Caki2 (cell line): ENCODE measurements at places on chromosomes 6 and 20. TPM values are rescaled to one million over a fixed set of nuclear protein-coding genes. Genes with fewer than 3 reads are reported as not detected.

The ATP6V1G2 gene
- 0.14 and 0.64 TPM in 2 replicates for total RNA-seq

The SLC22A23 gene
- total RNA-seq, result 3.6 and 10.1 TPM in 2 replicates

DNA sequence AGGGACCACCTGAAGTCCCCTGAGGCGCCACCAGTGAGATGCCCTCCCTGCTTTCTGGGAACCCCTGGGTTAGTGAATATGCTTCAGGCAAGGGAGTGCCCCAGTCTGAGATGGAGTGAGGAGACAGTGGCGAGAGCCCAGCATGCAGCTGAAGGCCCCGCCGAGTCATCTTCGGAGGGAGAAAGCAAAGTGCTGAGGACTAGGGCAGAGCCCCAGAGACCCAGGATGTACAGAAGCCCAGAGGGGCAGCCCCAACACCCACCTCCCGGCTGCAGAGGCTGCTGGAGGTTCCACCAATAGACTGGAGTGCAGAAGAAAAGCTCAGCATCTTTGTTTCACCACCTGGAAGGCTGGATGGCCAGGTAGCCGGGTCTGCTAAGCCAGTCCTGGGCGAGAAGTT, 14.1 kb downstream of the ANKRD60 start:
- no peak for DNase-seq

DNA sequence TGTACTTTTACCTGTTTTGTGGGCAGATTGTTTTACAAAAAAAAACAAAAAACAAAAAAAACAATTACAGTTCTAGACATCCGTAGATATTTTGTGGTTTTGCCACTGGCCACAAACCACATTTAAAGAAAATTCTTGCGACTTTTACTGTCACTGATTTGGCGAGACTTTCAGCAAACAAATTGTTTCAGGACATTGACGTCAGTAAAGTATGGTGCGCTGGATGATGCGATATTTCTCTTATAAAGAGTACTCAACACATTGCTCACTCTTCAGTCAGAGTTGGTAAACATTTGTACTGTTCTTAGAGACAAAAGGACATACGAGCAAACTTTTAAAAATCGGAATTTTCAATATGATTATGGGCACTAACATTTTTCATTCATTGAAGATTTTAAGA, 229.8 kb downstream of the HAO1 start:
- DNase-seq, result no peak

GRCh38 chr20:20897145-20897544, 184.7 kb upstream of the RALGAPA2 start:
- no peak for DNase-seq

GRCh38 chr6:88376768-88377387, 210.7 kb upstream of the CNR1 start:
- peak; percentile 63 for DNase-seq

- DNase-seq, result no peak
Measured at GRCh38 chr6:118895261-118895560, 1.3 kb downstream of the ASF1A start.

DNA sequence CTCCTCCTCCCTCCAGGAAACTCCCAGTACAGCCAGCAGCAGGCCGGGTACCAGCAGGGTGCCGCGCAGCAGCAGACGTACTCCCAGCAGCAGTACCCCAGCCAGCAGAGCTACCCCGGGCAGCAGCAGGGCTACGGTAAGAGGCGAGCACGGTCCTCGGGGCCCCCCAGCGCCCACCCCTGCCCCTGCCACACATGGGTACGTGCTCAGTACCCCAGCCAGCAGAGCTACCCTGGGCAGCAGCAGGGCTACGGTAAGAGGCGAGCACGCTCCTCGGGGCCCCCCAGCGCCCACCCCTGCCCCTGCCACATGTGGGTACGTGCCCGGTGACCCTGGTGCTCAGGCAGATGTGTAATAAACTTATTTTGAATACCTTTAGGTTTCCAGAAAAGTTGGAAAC, 10.2 kb upstream of the MTG2 start:
- no peak for DNase-seq

- DNase-seq, result no peak
Measured at GRCh38 chr6:99471638-99472037, 43.6 kb downstream of the USP45 start.

DNA sequence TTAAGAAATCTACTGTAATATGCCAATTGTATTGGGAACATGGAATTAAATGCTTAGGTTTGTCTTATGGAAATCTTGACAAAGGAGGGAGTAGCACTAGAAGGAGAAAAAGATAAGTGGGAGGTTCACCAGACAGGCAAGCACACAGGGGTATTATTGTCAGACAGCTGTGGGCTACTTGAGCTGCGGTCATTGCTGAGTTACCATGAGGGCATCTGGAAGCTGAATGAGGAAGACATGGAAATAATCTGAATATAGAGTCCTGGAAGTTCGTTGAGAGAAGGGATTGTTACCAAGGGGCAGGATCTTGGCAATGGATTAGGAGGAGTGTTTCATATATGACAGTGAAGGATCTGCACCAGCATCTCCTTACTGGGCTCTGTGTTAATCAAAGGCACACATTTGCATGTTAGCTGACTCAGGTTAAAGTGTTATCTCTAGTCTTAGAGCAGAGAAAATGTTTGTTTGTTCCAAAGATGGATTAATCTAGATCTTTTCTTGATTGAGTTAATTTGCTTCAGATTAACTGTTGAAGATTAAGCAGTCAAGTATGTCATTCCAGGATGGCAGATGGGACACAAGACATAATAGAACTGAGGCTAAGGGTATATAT, 53.0 kb upstream of the SUPT3H start:
- no peak for DNase-seq

- DNase-seq, result no peak
Measured at GRCh38 chr6:72739368-72739779, 117.5 kb downstream of the KCNQ5 start.

GRCh38 chr6:14172562-14172961, 55.0 kb downstream of the CD83 start:
- DNase-seq, result no peak

The BTBD3 gene
- total RNA-seq, result 21.7 and 44.2 TPM in 2 replicates

DNA sequence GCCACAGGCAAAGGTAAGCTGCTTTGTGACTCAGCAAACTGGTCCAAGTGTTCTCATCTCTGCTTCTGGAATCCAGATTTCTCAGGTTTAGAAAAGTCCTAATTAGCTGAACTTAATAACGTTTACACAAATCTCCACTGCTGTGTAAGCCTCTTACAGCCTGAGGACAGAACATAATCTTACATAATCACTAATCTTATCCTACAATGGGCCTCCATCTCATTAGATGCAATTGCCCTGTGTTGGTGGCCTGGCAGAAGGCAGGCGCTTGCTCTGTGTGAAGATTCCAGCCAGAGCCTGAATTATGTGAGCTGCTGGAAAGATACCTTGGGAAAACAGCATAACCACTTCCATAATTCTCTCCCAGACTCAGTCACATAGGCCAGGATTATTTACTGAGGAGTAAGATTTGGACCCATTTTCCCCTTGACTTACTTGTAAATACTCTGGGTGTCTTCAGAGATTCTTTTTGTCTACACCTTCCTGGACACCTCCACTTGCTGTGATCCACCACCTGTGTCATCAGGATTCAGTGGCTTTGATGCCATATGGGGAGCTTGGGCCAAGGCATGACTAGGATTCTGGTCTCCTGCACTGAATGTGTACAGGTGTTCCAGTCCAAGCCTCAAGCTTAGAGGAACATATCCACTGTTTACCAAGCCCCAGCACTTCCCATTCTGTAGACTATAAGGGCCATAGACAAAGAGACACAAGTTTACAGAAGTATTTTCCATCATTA, 104.4 kb downstream of the C6orf118 start:
- DNase-seq, result no peak

The DEFB128 gene
- not detected in 2 replicates for total RNA-seq

The ETV7 gene
- not detected in 2 replicates for total RNA-seq

GRCh38 chr6:111069382-111070104, 17.8 kb upstream of the SLC16A10 start:
- no peak for DNase-seq

- DNase-seq, result peak; percentile 12
Measured at GRCh38 chr6:150409576-150410066, 40.8 kb downstream of the IYD start.

The PERP gene
- total RNA-seq, result 229 and 255 TPM in 2 replicates

The RIPOR2 gene
- 2.3 and 13.6 TPM in 2 replicates for total RNA-seq

DNA sequence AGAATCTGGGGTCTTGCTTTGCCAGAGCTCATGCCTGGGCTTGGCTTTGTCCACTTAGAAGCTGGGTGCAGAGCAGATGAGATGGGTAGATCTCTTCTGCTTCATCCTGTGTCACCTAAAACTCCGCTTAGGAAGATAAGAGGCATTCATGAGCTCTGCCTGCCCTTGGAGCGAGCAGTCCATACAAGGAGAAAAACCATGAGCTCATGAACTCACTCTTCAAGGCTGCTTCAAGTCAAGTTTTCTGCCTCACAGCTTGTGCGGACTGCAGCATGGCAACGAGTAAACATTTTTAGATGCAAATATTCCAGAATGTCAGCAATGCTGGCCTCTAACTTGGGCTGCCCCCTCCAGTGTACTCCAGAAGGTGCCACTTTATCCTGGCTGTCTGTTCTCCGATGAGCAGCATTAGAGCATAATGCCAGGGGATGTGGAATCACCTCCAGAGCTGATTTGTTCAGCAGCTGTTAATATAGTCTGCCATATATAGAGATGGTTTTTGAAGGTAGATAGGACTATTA, 10.7 kb upstream of the UQCC2 start:
- no peak for DNase-seq

DNA sequence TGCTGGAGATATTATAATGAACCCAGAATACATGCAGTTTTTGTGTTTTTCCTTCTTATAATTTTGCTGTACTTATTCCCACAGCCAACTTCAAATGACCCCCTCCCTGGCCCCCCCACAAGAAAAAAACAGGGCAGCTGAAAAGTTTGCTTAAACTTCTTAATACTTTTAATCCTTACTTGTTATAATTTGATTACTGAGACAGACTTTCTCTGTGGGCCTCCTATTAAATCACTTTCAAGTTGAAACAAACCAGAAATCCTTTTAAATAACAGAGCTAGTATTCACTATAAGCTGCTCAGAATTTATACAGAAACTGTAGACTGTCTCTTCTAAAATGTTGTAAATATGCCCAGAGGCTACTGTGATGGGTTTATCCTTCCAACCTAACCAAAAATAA, 106.3 kb downstream of the CENPW start:
- no peak for DNase-seq

The LYRM2 gene
- total RNA-seq, result 4.6 and 4.7 TPM in 2 replicates

The PACRG gene
- not detected in 2 replicates for total RNA-seq

GRCh38 chr6:15547400-15547799, 115.4 kb downstream of the DTNBP1 start:
- DNase-seq, result no peak

The PROKR2 gene
- not detected in 2 replicates for total RNA-seq

The IDH3B gene
- total RNA-seq, result 190 and 266 TPM in 2 replicates

DNA sequence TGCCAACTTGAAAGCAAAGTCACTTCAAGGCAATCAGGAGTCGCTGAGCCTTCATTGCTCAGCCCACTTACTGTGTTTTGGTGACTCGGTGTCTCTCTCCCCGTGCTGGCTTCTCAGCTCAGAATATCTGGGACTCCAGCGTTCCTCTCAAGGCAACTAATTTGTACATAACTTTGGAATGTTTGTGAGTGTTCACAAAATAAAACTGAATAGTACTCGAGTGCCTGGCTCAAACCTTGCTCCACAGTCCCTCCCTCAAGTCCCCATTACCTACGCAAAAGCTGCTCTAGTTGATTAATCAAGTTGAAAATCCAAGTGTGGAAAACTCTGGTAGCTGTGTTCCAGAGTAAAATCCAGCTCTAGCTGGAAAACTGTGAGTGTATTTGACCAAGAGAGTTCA, 8.6 kb downstream of the IPCEF1 start:
- no peak for DNase-seq

DNA sequence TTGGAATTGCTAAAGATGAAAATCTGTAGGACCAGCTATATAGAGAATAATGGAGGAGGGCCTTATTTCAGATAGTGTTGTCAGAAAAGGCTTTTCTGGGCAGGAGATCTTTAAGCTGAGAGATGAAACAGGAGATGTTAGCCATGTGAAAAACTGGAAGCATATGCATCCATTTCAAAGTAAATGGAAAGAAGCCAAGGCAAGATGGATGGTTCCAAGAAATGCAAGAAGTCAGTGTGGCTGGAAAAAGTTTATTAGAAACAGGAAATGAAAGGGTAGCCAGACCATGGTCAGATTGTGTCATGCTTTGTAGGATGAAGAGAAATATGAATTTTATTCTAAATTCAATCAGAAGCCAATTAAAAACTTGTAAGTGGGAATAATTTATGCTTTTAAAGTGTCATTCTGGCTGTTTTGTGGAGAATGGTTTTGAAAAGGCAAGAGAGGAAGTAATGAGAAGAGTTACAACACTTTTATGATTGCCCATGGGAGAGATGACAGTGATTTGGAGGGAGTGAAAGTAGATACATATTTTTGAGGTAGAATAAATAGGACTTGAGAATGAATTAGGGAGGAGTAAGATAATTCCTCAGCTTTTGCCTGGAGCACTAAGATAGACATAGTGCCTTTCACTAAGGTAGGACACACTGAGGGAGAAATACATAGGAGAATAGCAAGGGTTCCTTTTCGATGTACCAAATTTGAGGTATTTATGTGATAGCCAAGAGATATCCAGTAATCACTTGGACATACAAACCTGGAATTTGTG, 620.1 kb downstream of the HTR1B start:
- DNase-seq, result no peak

DNA sequence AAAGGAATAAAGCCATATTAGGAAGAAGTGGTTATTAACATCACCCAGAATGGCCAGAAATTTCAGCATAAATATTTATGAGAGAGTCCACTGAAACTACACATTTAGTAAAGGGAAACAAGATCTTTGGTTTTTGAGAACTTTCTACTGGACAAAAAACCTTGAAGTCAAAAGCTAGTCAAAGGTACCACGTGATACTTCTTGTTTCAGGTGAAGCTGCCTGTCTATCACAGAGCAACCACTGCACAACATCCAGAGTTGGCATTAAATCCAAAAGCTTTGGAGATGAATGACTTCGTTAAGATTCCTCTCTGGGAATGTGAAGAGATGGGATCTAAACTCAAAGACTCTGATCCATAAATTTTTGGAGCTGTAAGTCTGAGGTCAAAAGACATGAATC, 137.0 kb downstream of the KCNQ5 start:
- no peak for DNase-seq

The SRF gene
- 16.4 and 26.1 TPM in 2 replicates for total RNA-seq

DNA sequence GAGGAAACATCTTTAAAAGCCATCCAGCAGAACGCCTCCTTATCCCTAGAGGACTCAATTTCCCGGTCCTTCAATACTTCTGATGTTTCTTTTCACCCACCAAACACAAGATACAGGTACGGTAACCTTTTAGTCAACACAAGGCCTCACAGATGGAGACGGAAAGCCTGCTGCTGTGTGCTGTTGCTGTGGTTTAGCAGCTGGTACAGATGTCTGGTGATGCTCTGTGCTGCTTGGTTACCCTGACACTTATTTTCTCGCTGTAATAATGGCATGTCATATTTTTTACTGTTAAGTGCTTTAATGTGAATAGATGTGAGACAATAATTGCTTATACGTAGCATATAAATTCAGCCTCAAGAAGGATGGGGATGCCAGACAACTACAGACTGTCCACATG, 25.3 kb downstream of the GMDS start:
- no peak for DNase-seq

DNA sequence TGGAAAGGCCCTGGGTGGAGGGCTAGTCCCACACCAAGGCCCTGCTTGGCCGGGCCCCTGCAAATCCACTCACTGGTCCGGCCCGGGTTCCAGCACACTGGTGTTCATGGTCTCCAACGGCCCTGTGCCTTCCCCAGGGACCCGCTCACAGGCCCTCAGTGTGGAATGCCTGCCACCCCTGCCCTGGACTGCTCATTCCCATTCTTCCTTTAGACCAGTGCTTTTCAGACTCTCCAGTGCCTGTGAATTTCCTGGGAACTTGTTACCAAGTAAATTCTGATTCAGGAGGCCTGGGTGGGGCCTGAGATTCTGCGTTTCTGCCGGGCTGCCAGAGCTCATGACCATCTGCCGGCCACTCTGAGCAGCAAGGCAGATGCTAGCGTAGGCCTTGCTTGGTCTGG, 5.7 kb upstream of the PXDC1 start:
- no peak for DNase-seq
